ENCODE measurements at places on chromosomes 2 and 18. TPM values are rescaled to one million over a fixed set of nuclear protein-coding genes. Genes with fewer than 3 reads are reported as not detected.

The ANTXR1 gene
- total RNA-seq = 33.1 TPM

The ANKRD29 gene
- 2.4 TPM for total RNA-seq

The POTEF gene
- not detected for total RNA-seq

The CCDC74A gene
- total RNA-seq = 0.32 TPM

The TTC32 gene
- 18.2 TPM for total RNA-seq

The ABCG5 gene
- total RNA-seq = not detected

The MCM6 gene
- 13.5 TPM for total RNA-seq

The PIGN gene
- 29.5 TPM for total RNA-seq

The EML4 gene
- total RNA-seq = 31.2 TPM

The AKAIN1 gene
- total RNA-seq = not detected

The RAB27B gene
- 73.5 TPM for total RNA-seq

The NDUFAF7 gene
- 18.3 TPM for total RNA-seq

The UGT1A9 gene
- not detected for total RNA-seq

The FKBP1B gene
- 1.8 TPM for total RNA-seq
